ENCODE measurements at places on chromosomes 5 and 9.

DNA sequence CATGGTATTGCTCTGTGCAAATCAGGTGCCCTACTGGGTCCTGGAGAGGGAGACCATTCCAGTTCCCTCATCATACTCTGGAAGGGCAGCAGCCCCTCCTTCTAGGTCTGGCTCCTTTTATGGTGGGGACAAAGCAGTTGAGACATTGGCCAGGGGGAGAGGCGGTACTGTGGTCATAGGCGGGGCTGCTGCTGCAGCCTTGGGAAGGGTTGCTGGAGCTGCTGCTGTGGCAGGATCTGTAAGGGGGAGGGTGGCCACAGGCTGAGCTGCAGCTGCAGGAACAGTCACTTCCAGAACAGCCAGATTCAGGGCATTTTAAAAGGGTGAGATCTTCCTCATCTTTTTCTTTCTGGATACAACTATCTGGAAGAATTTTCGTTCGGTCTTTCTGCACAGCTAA, 233.0 kb upstream of the SGCD start:
- no peak for DNase-seq

DNA sequence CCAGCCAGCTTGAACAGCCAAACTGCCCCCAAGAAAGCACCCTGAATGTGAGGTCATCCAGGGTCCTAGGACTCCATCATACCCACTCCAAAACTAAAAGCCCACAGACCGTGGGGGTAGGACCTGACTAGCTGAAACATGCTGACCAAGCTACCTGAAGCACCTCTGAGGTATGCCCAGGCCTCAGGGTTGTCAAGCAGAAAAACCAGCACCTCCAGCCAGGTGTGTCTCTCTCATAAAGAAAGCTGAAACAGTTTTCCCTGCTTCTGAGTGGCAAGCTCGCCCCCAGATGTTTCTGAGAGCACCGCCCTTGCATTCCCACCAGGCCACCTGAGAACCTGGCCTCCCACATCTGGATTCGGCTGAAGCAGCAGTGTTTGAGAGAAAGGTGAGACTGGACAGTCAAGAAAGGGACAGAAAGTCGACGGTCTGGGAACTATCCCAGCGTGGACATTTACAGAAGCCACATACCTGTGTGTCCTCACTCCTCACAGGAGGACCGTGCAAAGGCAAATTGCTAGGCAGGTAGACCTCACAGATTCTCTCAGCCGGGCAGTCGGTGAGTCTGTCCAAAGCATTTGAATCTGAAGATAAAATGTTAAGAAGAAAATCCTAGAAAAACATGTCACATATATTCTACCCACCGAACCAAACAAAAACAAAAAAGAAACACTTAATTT, 155.6 kb upstream of the RASEF start:
- DNase-seq = no peak

DNA sequence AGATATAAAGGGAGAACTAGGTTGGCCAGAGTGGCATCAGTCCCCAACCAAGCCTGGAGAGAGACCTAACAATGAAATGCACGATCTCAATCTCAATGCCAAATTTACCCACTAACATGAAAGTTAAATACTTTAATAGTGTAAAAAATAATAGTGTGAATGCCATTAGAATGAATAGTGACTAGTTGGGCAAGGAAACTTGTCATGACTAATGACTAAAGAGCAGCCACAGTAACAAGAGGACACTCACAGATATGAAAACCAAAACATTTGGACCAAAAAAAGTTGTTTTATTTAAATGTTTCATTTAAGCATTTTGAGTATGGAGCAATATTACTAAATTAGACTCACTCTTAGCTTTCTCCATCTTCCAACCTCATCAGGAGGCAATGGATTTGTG, 1853.8 kb downstream of the EFNA5 start:
- no peak for DNase-seq

- DNase-seq = no peak
Measured at GRCh38 chr9:103798620-103799019, 295.5 kb upstream of the SMC2 start.

DNA sequence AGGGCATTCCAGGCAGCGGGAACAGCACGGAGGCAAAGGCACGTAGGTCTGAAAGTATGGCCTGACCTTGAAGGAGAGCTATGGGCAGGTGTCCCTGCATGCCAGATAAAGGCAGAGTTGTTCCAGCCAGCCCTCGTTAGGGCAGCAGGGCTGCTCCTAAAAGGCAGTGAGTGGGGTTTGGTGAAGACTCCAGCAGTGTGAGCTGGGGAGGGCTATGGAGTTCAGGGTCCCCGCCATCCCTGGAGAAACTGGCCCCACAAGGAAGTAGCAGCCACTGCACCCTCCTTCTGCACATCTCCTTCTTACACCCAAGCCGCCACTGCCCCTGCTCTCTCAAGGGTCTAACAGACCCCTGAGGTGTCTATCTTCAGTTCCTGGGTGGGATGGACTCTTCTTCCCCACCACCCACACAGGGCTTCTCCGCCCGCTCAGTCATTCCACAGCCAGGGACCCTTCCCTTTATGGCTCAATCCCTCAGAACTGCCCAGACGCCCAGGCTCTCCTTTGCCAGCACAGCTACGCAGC, 1.4 kb downstream of the AKNA start:
- DNase-seq = no peak

GRCh38 chr9:111599955-111600343, 502 bp upstream of the PTGR1 start:
- no peak for DNase-seq

DNA sequence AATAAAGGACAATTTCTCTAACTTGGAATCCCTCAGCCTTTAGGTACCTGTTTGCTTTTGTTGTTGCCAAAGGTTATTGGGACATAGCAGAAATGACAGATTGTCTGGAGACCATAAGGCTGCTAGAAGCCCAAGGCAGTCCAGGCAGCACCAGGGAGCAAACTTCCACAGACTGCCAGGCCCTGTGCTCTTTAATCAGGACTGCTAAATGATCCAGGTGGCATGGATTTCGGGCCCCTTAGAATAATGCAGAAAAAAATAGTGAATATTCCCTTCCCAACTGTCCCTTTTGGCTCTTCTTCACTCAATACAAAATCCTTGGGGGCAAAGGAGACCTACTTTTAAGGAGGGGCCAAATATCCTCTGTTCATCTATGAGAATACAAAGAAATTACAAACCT, 73.9 kb downstream of the GABRA1 start:
- DNase-seq = no peak

DNA sequence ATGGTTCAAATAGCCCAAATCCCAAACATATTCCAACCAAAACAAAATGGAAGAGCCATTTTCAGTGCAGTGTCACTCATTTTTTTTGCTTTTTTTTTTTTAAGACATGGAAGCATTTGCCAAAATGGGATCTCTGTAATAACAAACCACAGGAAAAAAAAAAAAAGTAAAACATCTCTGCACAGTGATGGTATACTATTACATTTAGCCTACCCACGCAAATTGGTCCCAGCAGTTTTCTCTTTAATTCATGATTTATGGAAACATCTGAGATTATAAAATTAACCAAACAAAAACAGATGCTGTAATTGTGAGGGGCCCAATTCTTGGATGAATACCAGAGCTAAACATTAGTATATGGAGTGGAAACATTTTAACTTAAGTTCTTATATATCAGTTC, 566.6 kb downstream of the ZNF608 start:
- DNase-seq = no peak

GRCh38 chr5:88842784-88843183, 40.2 kb downstream of the MEF2C start:
- DNase-seq = no peak

GRCh38 chr9:116156621-116157314, 3.2 kb downstream of the PAPPA start:
- no peak for DNase-seq

DNA sequence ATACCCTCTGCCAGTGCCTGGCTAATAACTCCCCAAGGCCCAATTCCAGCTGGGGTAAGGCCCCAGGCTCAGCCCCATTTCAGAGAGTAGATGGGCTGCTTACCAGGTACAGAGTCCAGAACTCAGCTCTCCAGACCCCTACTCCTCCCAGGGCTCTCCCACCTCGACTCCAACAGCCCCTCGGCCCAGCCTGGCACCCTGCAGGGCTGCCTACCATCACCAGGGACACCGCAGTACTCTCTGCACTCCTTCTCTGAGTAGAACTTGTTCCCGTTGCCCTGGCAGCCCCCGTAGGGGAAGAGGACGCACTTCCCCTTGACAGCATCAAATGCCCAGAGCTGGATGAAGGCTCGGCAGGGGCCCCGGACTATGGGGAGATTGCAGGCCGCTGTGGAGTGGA, 17.4 kb downstream of the AMBP start:
- DNase-seq = no peak

GRCh38 chr5:142319560-142320429, 5.0 kb downstream of the SPRY4 start:
- no peak for DNase-seq

DNA sequence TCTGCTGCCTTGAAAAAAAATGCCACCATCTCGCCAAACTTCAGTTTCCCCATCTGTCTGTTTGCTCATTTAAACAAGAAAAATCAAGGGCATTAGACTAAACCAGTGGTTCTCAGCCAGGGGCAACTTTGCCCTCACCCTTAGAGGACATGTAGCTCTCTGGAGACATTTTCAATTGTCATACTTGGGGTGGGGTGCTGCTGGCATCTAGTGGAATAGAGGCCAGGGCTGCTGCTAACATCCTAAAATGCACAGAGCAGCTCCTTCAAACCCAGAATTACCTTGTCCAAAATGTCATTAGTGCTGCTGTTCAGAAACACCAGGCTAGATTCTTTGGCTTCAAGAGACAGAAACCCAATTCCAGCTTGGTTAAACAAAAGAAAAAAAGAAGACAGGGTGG, 71.1 kb upstream of the FOXE1 start:
- DNase-seq = no peak

- peak; percentile 63 for DNase-seq
Measured at GRCh38 chr9:35736201-35736633, 3.8 kb downstream of the CREB3 start.

DNA sequence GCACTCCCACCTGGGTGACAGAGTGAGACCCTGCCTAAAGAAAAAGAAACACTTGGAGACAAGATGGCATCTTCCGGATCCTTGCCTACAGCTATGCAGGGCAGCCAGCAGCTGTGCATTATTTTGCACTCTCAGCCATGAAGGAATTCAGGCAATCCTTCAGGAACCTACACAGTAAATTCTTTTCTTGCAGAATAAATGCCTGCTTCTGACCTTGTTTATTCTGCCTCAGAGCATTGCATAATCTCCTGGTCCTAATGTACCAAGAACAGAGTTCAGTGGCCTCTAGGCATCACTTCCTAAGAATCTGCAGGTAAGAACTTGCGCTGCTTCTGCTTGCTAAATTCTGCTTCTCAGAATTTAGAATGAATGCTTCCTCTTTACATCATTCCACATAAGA, 16.8 kb downstream of the GLDC start:
- DNase-seq = no peak

GRCh38 chr5:176320577-176320976, 41.0 kb downstream of the KIAA1191 start:
- no peak for DNase-seq

- no peak for DNase-seq
Measured at GRCh38 chr5:37212096-37212495, 37.1 kb downstream of the CPLANE1 start.

GRCh38 chr5:179238628-179238970, 106.7 kb downstream of the ADAMTS2 start:
- no peak for DNase-seq

DNA sequence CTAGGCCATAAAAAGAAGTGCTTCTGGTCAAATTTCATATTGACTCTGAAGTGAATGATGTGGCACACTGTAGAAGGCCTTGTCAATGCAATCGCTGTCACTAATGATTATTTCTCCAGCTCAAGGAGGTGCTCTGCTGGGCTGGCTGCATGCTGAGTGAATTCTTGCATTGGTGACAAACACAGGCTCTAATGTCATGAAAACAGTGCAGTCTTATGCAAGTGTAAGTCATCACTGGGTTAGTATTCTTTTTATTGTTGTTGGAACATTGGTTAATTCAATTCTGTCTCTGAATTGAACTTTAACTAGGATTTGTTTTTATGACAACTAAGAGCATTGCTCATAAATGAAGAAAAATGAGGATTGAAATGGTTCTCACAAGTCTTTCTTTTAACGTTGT, 57.3 kb upstream of the CD180 start:
- DNase-seq = no peak

GRCh38 chr9:132032238-132032950, 47.3 kb downstream of the MED27 start:
- DNase-seq = no peak

- DNase-seq = no peak
Measured at GRCh38 chr9:136808806-136809158, 1.0 kb downstream of the RABL6 start.

DNA sequence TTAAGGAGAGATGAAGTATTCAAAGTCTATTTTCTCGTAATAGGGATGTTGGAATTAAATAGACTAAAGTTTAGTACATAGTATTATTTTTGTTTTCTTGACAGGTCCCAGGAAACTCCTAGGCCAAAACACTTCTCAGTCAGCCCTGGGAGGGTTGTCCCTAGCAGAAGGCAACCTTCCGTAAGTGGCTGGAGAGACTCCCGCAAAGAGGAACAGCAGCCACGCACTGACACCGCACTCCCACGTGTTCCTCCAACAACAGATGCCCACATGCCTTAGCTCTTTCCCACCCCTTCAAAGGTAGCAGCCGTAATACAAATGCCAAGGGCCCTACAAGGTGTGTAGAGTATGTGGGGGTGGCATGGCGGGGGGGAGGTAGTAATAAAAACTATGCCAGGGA, 28.4 kb downstream of the PCDHGC5 start:
- no peak for DNase-seq

GRCh38 chr9:133919253-133920115, 72.6 kb downstream of the VAV2 start:
- DNase-seq = no peak

DNA sequence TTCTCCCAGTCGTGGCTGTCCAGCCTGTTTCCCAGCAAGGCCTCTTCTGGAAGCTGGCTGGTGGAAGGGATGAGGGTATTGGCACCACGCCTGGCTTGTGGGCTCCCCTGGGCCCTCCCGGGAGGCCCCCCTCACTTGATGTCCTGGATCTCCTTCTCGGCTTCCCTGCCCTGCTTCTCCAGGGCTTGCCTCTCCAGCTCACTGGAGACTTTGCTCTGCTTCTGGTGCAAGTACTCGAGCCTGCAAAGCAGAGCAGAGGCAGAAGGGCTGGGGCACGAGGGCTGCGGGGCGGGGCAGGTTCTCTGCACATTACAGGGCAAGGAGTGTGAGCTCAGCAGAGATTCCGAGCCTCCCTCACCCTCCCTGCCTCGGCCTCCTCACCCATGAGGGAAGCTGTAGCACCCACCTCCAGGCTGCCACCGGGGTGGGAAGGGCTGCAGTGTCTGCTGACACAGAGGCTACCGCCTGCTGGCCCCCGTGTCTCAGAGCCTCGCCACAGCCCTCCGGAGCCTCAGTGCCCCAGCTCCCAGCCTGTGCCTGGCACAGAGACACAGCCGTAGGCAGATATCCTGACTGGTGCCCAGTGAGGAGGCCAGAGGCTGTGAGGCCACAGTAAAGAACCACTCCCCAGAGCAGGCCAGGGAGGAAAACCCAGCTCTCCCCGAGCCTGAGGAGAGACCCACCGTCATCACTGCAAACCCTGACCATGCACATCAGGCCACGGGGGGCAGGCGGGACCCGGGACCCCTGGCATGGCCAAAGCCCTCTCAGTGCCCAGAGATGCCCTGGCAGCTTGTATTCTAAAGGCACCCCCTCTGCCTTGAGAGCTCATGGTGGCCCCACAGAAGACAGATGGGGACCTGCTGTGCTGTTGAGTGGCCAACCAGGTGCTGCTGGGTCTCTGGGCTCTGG, 7.2 kb downstream of the SNAPC4 start:
- no peak for DNase-seq

All from activated CD8-positive, alpha-beta memory T cell treated with anti-CD3 and anti-CD28 coated beads, Interleukin-2, amount 50 U/mL, for 4 hours (primary cell).